ENCODE measurements at places on chromosomes 4 and X.

GRCh38 chr4:39648827-39649558, 10.3 kb upstream of the SMIM14 start:
- no peak for DNase-seq

DNA sequence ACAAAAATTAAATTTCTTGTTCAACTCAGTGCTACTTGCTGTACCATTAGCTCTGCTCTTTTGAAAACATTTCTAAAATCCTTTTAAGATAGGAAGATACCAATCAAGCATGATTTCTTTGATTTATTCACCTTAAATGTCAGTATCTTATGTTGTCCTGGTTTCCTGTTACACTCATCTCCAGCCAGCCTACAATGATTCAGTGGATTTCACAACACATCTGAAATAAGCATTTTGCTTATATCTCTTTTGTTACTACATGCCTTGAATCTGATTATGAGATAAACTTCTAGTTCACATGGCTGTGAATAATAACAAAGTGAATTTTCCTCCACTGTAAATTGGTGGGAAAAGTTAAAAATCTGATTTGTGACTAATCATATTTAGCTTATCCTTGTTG, 112.5 kb upstream of the BMP3 start:
- DNase-seq, result no peak

DNA sequence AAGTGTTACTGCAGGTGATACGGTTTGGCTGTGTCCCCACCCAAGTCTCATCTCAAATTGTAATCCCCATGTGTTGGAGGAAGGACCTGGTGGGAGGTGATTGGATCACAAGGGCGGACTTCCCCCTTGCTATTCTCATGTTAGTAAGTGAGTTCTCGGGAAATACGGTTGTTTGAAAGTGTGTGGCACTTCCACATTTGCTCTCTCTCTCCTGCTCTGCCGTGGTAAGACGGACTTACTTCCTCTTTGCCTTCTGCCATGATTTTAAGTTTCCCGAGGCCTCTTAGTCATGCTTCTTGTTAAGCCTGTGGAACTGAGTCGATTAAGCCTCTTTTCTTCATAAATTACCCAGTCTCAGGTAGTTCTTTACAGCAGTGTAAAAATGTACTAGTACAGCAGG, 65.2 kb upstream of the SLC7A11 start:
- DNase-seq, result no peak

DNA sequence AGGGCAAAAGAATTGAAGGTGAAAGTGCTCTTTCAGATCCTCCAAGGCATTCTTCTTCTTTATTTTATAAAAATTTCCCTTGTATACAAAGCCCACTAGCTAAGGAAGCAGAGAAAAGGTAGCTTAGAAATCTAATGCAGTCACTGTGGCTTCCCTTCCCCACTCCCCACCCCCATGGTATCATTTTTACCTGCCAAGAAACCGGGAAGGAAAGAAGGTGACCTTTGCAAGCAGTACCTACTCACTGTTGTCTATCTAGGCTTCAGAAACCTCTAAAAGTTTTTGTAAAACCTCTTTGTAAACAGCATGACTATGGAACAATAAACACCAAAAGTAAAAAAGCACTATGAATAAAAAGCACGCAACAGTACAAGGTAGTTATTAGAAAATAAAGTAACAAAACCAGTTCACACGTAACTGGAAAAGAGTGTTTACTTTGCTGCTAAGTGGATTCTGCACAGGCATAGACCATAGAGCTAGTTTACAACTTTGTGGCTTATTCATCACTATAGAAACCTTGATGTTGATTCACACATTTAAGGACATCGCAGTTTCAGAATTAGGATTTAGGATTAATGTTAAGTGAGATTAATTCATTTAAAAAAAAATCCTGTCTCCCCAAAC, 109.6 kb upstream of the FTHL17 start:
- no peak for DNase-seq

DNA sequence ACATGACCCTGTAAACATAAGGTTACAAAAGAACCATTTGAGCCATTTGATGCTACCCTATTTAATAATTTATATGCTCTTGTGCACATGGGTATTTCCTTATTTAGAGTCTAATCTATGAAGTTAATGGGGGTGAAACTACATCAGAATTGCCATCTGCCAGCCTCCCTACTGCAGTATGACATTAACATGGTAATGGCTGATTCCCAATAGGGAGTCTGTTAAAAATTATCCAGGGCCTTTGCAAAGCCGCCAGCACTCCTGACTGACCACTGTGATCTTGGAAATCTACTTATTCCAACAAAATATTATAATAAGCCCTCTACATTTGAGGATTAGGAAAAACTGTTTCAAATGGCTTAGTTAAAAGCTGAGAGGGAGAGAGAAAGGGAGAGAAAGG, 153.7 kb downstream of the CLCN4 start:
- no peak for DNase-seq

GRCh38 chr4:88134111-88134510, 24.3 kb downstream of the ABCG2 start:
- DNase-seq, result no peak

DNA sequence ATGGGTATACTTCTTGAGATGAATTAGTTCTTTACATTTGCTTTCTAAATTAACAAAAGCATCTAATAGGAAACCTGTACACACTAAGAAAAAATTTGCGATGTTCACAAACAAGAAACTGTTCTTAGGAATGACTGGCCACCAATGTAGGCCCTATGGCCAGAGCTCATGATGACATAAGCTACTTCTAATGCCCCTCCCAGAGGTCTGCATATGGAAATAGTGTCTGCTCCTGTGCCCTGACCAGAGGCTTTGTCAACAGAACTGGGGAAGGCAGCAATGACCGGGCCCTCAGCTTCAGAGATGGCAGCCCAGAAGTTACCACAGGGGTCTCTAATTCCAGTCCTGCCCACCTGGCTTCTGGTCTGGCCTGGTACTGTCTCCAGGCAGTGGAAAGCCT, 15.0 kb upstream of the BCLAF3 start:
- no peak for DNase-seq

DNA sequence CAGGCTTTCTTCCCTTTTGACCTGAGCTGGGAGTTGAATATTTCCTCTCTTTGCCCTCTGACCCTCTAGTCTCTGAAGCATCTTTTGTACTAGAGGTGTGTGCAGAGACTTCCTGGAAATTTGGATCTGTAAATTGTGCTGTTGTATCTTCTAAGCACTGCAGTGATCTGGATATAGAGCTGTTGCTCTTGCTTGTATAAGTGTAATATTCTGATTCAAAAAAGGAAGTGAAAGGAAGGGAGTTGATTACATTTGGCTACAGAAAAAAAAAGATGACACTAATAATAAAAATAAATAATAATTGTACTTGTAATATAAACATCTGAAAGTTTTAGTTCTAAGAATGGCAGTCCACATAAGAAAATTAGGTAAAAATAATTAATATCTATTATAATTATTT, 33.0 kb downstream of the FRG1 start:
- no peak for DNase-seq

GRCh38 chrX:112164420-112164819, 81.8 kb upstream of the TRPC5 start:
- no peak for DNase-seq

GRCh38 chr4:111204797-111205196, 581.9 kb upstream of the PITX2 start:
- no peak for DNase-seq

Data from NCI-H146 (cell line).